ENCODE measurements at places on chromosomes 11 and 22.

GRCh38 chr11:22786475-22786874 lies 43.1 kb downstream of the SVIP start:
- DNase-seq = no peak

DNA sequence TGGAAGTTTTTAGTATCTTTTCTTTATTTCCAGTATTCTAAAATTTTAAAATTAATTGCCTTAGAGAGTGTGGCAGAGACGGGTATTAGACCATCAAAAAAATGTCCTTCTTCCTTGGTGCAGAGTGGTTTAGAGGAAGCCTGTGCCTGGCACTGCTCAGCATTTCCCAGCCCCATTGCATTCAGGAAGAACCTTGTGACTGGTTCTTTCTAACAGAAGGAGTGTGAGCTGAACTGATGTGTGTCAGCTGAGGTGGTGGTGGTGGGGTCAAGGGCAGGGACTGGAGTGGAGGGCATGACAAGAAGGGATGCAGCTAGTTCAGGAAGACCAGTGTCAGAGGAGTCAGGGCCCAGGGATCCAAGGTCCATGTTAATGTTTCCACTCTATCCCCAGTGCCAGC lies 58.7 kb upstream of the FDX1 start:
- no peak for DNase-seq

GRCh38 chr11:69459848-69460539 lies 21.5 kb upstream of the LINC01488 start:
- DNase-seq = no peak

DNA sequence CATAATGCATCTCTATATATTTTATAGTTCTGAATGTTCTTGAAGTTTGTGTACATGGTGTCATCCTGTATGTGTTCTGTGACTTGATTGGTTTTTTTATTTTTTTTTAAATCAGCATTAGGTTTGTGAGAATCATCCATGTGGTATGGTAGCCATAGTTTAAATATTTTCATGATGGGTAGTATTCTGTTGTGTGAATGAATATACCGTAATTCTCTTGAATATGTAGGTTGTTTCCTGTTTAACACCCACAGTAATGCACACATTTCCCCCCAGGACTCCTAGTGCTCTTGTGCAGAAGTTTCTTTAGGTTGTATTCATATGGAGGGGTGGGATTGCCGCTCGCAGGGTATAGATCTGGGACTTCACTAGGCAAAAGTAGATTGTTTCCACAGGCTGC lies 2.0 kb downstream of the PACS1 start:
- no peak for DNase-seq

DNA sequence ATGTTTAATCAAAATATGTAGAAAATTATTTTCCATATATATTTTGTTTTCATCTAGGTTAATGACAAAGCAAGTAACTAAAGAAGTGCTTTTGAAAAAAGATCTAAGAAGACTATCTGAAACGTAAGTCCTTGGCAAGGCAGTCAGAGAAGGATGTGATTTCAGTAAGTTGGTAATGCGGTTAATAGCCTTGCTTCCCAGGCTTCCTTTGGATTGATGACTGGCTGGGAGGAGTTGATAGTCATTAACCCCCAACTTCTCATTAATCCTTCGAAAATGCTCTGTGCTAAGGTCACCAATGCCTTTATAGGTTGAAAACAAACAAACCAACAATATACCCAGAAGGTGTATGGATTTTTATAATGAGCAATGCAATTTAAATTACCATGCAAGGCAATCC lies 1326.5 kb downstream of the LRRC4C start:
- DNase-seq = no peak

- DNase-seq = peak; percentile 50
These were observed 689 bp downstream of the RAB39A start for GRCh38 chr11:107928767-107929507.

GRCh38 chr11:94678236-94678635 lies 89.9 kb upstream of the AMOTL1 start:
- no peak for DNase-seq

- DNase-seq = no peak
These were observed 943.3 kb downstream of the BRD1 start for GRCh38 chr22:48884324-48884723.

Measured in NCI-H446 (cell line).